ENCODE measurements at places on chromosomes 16 and 17.
A peak's percentile ranks its signal among the peaks of the same experiment; 100 is the strongest.

- no peak for DNase-seq
Measured at GRCh38 chr17:51057534-51057933, 63.1 kb downstream of the SPAG9 start.

DNA sequence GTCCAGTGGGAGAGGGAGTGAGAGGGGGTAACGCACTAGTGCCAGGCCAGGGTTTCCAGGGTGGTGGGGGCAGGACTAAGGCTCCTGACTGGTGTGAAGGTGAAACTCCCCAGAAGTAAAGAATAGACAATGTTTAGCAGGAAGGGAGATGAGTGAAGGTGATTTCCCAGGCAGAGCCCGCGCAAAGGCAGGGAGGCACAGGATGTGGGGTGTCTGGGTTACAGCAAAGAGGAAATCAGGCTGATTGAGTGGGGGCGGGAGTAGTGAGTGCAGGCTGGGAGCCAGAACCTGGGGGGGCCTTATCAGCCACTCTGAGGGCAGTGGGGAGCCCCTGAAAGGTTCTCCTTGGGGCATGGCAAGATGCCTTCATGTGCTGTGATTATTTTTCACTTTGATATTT lies 167.5 kb downstream of the UTP18 start:
- DNase-seq: peak; percentile 71

DNA sequence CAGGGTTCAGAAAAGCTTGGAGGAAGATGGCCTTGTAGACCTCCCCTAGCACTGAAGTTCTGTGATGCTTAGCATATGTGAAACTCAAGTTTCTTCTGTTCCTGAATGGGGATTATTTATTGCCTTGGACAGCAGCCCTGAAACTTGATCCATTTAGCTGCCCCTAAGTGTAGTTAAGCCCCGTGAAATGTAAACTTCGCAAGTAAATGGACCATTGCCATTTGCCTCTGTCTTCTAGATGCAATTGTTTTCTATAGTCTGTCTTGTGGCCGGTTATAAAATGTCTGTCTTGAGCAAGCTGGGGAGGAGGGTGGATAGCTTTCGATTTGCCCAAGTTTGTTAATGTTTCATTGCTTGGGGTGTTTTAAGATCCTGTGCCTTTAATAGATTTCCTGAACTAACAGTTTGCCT lies 261.8 kb downstream of the CDH13 start:
- no peak for DNase-seq

GRCh38 chr17:81519284-81520020 lies 6.9 kb upstream of the ACTG1 start:
- DNase-seq: peak; percentile 79

- DNase-seq: no peak
Measured at GRCh38 chr16:79651363-79651762, 50.8 kb upstream of the MAF start.

DNA sequence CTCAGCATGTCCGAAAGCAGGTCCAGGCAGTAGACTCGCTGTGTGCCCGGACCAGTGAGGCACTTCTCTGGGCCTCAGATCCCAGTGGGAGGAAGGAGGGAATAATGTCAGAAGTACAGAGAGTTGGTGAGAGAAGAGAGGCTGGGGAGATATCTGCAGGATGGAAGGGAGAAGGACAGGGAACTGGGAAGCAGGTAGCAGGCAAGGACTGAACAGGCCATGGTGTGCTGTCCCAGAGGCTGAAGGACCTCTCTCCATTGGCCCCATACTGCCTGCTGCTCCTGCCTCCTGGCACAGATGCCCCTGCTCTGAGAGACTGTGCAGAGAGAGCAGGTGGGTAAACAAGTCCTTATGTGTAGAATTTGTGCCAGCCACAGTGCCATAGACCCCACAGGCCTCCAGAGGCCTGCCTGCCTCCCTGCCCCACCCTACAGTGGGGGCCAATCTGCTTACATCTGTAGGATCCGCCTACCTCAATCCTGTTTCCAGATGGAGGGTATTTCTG lies 34.2 kb upstream of the CRHR1 start:
- DNase-seq: no peak

DNA sequence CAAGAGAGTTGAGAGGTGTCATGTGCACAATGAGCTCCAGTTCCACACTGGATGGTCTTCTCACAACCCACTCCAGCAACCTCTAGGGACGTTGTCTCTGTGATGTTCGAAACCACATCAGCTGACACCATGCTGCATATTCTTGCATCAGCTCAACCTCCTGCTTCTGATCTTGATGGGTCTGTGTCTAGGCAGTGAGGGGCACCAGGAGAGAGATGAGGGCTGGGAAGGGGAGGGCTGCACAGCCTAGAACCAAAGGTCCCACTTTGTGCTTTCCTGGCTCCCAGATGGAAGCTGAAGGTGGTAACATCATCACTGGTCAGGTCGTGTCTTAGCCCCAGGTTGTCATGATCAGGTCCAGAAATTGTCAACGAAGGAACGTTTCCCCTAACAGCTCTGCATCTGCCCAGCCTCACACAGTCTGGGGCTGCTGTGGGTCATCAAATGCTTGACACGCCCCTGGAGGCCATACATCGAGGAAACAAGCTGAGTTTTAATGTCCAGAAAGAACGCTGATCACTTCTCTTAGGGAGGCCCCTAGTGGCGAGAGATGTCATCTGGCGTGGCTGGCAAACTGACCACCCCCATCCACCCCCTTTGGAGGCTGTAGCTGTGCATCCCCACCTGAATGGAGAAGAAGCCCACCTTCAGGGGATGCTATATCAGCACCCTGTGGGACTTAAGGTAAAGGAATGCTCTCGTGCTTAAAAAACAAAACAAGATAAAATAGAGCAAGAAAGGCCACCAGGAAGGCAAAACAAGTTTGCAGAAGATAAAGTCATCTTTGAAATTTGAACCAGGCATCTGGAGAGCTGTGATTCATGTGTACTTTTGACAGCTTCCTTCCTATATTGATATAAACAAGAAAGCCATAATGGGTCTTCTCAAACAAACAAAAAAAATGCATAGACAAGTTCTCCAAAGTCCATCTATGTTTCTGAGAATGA lies 58.3 kb downstream of the WIPI1 start:
- peak; percentile 55 for DNase-seq

DNA sequence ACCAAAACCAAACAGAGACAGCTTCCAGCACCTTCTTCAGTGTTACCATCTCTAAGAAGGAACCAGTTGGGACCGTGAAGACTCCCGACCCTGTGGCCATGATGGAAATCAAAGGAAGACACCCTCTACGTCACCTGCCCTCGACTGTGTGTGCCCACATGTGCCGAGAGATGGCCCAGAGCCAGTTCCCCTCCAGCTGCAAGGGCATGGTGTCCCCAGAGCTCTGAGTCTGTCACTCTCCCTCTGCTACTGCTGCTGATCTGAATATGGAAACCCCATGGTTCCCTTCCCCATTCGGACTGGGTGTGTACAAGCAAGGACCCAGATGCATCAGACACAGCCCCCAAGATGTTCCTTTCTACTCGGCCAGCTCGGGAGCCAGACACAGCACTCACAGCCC lies 76.4 kb downstream of the SOCS1 start:
- no peak for DNase-seq

DNA sequence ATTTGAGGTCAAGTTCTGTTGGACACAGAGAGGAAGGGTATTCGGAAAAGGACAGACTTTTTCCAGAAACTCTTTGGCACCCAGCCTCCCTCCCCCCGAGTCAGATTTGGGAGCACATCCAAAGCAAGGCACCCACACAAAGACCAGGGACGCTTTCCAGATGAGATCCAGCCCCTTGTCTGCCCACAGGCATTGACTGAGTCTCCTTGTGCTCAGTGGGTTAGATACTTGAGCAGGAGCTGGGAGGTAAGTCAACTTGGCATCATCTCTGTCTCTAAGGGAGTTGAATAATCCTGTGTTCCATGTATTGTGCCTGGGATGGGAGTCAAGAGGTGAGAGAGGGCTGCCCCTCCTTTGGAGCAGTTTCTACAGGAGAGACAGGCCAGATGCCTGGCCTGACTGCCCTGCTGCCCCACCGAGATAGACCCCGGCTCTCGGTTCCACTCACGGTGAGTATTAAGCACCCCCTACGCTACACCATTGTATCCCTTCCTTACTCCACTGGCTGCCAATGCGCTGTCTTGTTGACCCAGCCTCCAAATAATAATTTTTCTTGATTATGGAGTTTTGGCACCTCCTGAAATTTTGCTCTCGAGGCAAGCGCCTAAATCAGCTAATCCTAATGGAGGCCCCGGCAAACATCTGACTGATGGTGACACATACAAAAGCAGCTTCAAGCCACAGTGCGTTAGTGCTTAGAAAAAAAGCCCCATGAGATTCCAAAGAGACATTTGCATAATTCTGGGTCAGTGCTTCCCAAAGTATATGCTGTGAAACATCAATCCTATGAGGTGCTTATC lies 29.6 kb upstream of the MAP3K14 start:
- no peak for DNase-seq

GRCh38 chr17:77458202-77459017 lies 317.6 kb downstream of the SEC14L1 start:
- peak; percentile 66 for DNase-seq

Measured in stimulated activated CD8-positive, alpha-beta memory T cell treated with anti-CD3 and anti-CD28 coated beads, Interleukin-4, amount 100 ng/mL, for 48 hours (primary cell).